Fibroblast of lung (primary cell): ENCODE measurements at places on chromosomes 5 and 9. TPM values are rescaled to one million over a fixed set of nuclear protein-coding genes. Genes with fewer than 3 reads are reported as not detected.

Gene ZNF608
- total RNA-seq = 18.0 and 25.3 TPM in 2 replicates

Gene MSX2
- total RNA-seq = 1.0 and 1.3 TPM in 2 replicates

Gene LIFR
- total RNA-seq = 65.1 and 84.5 TPM in 2 replicates

Gene FAM163B
- total RNA-seq = not detected in 2 replicates

Gene KLF4
- total RNA-seq = 22.9 and 32.7 TPM in 2 replicates

Gene LCN9
- not detected in 2 replicates for total RNA-seq

Gene TXNDC8
- not detected in 2 replicates for total RNA-seq

Gene CCDC152
- total RNA-seq = 1.5 and 2.5 TPM in 2 replicates

Gene MCTP1
- 3.6 and 7.9 TPM in 2 replicates for total RNA-seq

Gene PCDHA13
- total RNA-seq = under 0.01 and 0.33 TPM in 2 replicates

Gene DOCK8
- total RNA-seq = under 0.01 TPM in 2 replicates

Gene CXCL14
- total RNA-seq = 0.17 and 0.26 TPM in 2 replicates

Gene DBH
- not detected in 2 replicates for total RNA-seq

Gene F12
- under 0.01 and 0.50 TPM in 2 replicates for total RNA-seq

Gene SPINK13
- total RNA-seq = not detected in 2 replicates

Gene SPEF2
- total RNA-seq = 5.9 and 6.9 TPM in 2 replicates

Gene ADAMTS2
- 16.2 and 27.0 TPM in 2 replicates for total RNA-seq

Gene SLC26A2
- 11.6 and 15.7 TPM in 2 replicates for total RNA-seq

Gene PCDHGB1
- 3.1 and 4.3 TPM in 2 replicates for total RNA-seq

Gene C9orf153
- 0.17 and 0.51 TPM in 2 replicates for total RNA-seq

Gene SLC36A2
- total RNA-seq = not detected in 2 replicates

Gene SYK
- total RNA-seq = not detected in 2 replicates

Gene PSIP1
- 65.2 and 73.3 TPM in 2 replicates for total RNA-seq

Gene FCN2
- total RNA-seq = not detected in 2 replicates

Gene QSOX2
- 7.2 and 7.8 TPM in 2 replicates for total RNA-seq

Gene NR2F1-AS1
- total RNA-seq = 33.6 and 44.6 TPM in 2 replicates

Gene GZMA
- not detected in 2 replicates for total RNA-seq
